ENCODE measurements at places on chromosomes 3 and 15.

DNA sequence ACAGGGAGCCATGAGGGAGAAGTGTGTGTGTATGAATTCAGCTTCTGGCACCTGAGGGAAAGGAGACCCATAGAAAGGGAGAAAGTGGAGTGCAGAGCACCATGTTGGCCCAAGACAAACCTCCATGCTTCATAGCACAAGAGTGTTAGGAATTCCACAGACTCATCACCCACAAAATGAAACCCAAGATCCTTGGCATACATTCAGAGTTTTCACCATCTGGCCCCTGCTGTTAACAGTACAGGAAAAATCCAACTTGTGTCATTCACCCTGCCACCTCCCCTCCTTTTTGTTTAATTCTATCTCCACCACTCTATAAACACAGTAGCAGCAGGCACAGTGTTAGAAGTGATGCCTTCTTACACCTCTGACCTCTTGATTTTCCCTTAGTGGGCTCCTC, 60.0 kb upstream of the MNS1 start:
- DNase-seq: no peak

DNA sequence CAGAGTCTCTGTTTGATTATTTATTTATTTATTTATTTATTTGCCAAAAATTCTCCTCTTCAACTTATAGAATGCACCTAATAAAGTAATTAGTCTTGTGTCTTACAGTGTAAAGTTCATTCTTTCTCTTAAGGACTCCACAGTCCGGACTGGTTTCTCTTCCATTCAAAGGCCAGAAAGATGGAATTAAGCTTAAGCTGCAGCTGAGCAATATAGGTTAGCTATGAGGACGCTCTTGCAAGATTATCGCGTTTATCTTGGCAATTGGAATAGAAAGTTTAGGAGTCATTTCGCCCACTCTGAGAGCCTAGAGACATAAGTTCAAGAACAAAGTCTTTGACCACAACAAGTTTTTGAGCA, 15.0 kb downstream of the TAGLN3 start:
- no peak for DNase-seq

DNA sequence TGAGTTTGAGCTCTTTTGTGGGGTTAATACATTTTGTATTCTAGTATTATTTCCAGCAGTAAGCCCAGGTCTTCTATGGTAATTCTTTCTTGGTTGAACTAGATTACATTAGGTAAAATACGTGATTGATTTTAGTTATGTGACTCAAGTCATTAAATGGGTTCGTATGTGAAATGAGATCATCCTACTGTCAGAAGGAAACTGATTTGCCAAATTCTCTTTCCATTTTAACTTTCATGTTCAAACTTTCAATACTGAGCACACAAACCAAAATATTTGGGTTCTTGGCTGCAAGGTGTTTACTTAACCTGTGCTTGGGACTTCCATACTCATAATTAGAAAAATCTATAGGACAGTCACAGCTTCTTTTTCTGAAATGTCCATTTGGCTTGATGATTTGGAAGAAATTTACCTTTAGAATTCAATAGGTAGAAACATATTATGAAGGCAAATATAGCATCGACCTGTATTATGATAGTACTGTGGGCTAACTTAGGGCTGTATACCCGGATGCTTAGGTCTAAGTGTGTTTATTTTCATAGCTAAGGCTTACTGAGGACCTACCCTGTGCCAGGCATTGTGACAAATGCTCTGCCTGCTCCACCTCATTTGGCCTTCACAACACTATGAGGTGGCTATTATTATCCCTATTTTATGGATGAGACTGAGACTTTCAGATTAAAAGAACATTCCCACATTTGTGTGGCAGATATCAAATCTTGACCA, 631.8 kb upstream of the GRM7 start:
- no peak for DNase-seq

DNA sequence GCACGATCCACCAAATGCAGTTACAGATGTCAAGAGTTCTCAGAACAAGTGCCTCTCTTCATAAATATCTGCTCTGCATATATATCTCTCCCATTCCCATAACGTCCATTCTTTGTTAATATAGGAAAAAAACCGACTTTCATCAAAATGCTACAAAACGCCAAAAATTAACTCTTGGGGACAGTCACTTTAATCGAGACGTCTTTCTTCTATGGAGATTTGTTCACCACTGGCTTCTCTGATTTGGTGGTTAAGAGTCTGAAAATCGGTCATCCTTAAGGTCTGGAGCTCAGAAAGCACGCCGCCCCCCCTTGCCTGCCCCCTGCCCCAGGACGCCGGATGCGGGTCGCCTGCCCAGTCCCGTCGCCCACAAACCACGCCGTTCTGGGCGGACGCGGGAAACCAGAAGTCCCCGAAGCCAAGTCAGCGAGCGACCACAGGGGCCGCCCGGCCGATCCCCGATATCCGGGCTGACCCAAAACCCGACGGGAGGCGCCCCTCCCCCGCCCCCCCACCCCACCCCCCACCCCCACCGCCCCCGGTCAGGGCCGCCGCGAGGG, 252.7 kb downstream of the TJP1 start:
- no peak for DNase-seq

DNA sequence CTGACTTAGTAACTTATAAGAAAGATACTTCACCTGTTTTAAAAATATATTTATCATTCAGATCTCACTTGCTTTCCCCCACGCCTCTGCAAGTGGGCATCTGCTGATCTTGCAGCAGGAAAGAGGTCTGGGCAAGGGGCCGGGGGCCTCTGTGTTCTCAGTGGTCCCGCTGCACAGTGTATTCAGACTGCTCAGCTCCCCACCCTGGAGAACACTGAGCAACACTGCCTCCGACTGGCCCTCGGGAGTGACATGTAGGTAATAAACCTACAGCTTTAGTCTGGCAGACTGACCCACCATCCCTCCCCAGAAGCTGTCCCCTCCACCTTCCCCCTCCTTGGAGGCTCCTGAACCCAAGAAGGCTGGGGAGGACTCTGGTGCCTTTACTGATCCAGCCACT, 43.8 kb downstream of the GABRB3 start:
- DNase-seq: no peak

- no peak for DNase-seq
Observed at GRCh38 chr15:100994597-100995446, 75.7 kb downstream of the LRRK1 start.

GRCh38 chr15:96247621-96248305, 82.7 kb upstream of the NR2F2 start:
- DNase-seq: no peak

DNA sequence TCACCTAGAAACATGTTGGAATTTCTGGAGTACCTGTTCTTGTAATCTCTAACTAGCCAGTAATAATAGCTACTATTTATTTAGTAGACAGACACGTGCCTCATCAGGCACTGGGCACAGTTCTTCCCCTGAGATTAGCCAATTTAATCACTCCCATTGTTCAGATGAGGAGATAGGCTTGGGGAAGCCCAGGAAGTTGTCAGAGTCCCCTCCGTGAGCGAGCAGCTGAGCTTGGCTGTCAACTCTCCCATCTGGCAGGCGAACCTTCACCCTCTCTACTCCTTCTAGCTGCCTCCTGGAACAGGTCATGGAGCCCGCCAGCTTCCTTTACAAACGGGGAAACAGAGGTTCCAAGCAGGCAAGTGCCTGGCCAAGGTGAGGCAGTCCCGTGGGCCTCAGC, 31.1 kb upstream of the FGD5 start:
- no peak for DNase-seq

- DNase-seq: no peak
Observed at GRCh38 chr3:169940470-169941181, 26.0 kb upstream of the SEC62 start.

DNA sequence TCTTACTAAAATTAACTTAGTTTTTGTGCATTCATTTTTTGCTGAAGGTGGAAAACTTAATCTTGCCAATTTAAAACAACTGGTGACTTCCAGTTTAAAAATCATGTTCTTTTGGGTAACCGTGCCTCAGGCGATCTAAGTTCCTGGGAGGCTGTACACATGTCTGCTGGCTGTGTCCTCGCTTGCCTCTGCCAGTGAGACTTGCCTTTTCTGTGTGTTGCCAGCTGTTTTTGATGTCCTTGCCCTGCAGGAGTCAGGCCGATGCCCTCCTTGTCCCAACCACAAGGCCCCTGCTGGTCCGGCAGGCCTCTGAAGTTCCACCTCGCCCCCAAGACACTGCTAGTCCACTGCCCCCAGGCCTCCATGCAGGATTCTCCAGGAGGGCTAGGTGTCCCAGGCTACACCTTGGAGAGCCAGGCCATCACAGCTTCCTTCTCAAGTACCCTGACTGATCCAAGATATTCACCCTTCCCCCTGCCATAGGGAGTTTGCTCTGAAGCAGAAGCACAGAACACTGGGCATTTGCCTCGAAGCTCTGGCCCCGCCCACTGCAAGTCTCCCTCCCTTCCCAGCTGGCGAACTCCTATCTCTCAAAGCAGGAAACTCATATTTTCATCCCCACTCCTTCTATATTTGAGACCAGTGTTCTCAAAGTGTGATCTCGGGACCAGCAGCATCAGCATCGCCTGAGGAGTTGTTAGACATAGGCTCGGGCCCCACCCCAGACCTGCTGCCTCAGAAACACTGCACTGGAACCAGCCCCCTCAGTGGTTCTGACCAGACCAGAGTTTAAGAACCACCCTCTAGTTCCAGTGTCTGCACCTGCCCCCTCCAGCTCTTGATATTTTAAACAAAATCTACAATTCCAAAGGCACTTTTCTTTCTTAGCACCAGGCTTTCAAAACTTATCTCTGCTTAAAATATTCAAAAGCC, 185.8 kb upstream of the UBE2E1 start:
- DNase-seq: no peak

- no peak for DNase-seq
Observed at GRCh38 chr3:106792716-106793115, 584.5 kb upstream of the CCDC54 start.

GRCh38 chr3:127417709-127418559, 130.1 kb upstream of the PRR20G start:
- no peak for DNase-seq

- DNase-seq: no peak
Observed at GRCh38 chr3:31249545-31249944, 283.2 kb upstream of the STT3B start.

GRCh38 chr15:79956354-79956939, 14.5 kb downstream of the BCL2A1 start:
- DNase-seq: no peak

DNA sequence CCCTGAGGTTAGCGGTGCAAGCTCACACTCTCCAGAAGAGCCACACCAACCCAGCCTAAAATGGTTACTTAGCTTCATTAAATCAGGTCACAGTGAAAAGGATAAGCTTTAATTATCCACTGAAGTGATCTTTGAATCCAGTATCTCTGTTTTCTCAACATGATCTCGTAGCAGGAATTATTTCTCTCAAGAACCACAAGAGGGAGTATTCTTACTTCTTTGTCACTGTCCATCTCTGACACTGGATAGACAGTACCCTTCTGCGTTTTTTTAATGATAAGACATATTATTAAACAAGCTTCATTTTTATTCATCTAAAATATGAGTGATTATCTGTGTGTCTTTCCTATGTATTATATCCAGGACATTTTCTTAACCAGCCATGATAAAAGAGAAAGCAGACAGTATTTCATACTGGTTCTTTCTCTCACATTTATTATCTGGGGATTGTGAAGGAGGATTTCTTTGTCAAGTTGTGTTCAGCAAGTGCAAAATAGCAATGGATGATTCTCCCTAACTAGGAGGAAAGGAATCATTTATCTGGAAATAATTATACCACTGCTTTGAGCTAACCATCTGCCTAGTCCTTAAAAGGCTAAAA, 105.4 kb upstream of the CCDC54 start:
- no peak for DNase-seq

DNA sequence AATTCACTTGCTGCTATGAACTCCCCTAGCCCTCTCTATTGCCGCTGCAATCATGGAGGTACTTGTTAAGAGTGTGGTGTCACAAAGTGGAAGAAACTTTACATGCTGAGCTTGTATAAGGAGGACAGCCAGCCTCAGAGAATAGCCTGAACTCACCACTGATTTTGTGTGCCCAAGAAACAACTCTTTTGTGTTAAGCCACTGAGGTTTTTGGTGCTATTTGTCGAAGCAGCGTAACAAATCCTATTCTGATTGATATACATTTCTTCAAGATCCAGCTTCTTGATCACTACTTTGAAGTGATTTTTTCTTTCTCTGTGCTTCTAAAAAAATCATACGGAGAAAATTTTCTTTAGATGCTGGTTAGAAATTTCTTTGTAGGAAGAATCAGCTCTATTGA, 132.4 kb downstream of the MEIS2 start:
- DNase-seq: no peak

DNA sequence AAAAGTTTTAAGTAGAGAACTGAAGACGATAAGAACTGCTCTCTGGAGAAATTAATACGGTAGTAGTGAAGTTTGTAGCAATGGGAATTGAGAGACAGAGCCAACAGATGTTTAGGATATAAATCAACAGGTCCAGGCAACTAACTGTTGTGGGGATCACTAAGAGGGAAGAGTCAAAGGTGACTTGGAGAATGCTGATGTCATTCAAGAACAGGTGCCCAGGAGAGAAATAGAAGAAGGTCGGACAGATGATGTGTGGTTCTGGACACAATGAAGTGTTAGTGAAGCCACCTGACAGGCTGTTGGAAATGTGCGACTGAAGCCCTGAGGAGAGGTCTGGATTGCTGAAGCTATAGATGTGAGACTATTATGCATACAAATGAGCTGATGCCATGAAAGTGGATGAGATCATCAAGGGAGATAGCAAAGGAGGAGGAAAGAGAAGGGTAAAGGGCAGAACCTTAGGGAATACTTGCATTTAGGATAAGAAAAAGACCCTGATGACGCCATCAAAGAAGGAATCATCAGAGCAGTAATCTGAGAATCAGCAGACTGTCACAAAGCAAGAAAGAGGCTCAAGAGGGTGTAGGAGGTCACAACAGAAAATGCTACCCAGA, 183.7 kb downstream of the FRMD5 start:
- no peak for DNase-seq

- no peak for DNase-seq
Observed at GRCh38 chr3:98603580-98603979, 10.2 kb upstream of the CPOX start.

- no peak for DNase-seq
Observed at GRCh38 chr3:183584246-183584913, 28.9 kb upstream of the KLHL6 start.
